ENCODE measurements at places on chromosomes 5 and 9.

DNA sequence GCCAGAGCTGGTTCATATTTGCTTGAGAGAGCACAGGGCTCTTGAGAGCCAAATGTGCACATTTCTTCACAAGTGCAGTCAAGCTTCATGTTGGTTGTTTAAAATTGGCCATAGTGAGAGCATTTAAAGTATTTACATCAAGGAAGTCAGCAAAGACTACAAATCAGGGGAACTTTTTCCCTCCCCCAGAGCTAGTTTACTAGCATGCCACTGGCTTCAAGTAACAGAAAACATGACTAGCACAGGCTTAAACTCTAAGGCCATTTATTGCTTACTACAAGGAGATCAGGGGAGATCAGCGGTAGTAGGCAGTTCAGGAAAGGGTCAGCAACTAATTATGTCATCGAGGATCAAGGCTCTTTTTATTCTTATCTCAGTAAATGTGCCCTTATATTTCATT is 11.0 kb upstream of the CCDC171 start:
- DNase-seq = no peak

GRCh38 chr5:5598547-5599113 is 176.2 kb downstream of the ICE1 start:
- no peak for DNase-seq

GRCh38 chr5:22988937-22989336 is 135.8 kb upstream of the CDH12 start:
- no peak for DNase-seq

- no peak for DNase-seq
Observed at GRCh38 chr9:129489838-129490582, 130.9 kb downstream of the C9orf50 start.

DNA sequence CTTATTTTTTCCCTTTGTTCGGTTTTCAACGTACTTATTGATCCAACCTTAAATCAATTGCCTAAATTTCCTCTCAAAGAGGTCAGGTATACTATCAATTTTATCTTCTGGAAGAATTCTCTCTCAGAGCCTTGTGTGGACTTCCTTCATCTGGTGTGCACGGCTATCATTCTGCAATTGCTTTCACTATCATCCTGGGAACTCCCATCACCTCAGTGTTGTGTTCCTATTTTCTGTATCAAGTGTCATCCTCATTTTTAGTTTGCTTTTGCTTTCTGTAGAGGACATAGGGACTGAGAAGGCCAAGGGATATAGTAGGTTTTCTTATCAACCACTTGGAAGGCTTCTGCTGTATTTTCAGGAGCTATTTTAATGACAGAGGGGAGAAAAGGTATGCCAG is 11.3 kb downstream of the STOM start:
- no peak for DNase-seq

DNA sequence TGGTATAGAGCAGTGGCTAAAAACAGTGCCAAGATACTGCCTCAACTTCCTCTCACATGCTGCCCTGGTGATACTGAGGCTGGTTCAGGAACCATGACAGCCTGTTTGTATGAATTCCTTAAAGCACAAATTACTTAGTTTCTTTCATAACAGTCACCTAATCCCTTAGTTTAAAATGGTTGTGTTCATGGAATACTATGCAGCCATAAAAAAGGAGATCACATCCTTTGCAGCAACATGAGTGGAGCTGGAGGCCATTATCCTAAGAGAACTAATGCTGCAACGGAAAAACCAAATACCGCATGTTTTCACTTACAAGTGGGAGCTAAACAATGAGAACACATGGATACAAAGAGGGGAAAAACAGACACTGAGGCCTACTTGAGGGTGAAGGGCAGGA is 21.8 kb downstream of the ZFP62 start:
- DNase-seq = no peak

DNA sequence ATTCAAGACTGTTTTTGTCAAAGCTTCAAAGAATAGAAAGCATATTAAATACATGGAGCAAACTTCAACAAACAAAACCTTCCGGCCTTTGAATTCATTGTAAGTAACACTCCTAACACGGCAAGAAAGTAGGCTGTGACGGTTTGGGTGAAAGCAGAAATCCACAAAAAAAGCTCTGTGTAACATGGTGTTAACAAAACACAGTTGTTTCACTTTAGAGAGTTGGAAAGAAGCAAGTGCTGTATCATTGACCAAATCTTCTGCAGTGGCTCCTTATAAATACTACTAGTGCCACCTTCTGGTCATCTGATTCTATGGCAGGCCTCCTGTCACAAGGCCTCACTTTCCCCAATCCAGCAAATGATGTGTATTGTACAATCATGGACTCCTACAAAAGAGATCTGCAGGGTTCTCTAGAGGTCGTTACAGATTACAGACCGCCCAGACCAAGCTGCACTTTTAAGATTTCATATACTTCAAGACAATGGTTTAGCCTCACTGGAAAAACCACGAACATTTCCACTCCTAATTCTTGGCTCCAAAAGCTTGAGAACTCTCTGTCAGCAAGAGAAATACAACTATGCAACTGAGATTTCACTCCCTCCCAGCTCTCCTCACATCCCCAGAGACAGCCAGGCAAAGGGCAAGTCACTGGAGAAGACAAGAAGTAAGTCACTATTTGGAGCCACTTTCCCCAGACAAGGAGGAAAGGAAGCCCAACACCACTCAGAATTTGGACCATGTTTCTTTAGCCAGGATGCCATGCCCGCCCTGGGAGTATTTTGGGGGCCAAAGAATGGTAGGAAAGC is 196.2 kb downstream of the DTWD2 start:
- peak; percentile 64 for DNase-seq

GRCh38 chr9:121394292-121394691 is 24.2 kb upstream of the STOM start:
- DNase-seq = no peak

DNA sequence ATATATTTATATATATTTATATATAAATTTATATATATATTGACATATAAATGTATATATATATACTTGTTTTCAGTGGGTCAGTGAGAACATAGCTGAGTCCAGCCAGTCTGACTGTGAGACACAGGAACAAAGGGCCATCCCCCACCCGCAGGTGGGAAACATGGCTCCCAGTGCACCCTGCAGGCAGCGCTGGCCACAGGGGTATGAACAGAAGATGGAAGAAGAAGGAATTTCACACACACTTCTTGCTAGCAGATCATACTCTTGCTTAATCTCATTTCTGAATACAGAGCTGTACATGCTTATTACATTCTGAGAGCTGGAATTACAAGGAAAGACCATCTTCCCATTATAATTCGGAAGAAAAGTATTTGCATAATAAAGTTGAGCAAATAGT is 595.4 kb downstream of the IRX1 start:
- DNase-seq = no peak

DNA sequence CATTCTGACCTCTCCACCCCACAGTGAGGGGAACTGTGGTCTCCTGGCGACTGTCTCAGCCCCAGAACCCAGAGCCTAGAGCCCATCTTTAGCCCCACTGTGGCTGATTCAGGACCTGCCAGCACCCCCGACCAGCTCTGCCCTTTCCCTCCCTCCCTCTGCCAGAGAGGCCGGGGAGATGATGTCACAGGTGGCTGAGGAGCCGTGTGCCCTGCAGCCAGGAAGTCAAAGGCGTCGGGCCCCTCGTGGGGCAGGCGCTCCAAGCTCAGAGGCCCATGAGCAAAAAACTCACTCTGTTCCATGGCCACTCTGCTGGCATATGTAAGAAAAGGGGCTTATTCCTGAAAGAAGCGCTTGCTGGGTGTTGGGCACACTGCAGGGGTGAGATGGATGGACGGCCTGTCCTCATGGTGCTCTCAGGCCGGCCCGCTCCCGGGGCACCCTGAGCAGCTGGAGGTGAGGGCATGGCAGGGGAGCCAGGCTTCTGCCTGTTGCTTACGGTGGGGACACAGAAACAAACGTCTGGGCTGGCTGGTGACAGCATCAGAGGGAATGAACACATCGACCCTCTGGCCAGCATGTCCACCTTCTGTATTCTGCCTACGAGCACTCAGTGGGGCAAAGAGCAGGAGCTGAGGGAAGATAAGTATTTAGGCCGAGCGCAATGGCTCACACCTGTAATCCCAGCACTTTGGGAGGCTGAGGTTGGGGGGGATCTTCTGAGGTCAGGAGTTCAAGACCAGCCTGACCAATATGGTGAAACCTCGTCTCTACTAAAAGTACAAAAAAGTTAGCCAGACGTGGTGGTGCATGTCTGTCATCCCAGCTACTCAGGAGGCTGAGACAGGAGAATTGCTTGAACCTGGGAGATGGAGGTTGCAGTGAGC is 41.1 kb downstream of the LAMC3 start:
- DNase-seq = no peak

DNA sequence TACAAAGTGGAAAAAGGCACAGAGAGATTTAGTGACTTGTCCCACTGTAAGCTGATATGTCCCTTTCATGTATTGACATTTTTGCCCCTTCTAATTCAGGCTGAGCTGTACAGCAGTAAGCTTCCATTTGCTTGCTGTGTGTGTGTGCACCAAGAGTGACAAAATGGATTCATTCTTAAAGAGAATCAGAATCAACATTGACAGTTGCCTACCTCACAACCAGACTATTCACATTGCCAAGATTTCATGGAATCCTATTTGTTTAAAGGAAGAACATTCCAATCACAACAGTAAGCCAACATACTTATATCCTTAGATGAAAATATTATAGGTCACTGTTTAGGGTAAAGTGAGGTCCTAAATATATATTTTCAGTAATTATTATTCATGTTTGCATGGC is 102.6 kb downstream of the TMEM232 start:
- DNase-seq = no peak

DNA sequence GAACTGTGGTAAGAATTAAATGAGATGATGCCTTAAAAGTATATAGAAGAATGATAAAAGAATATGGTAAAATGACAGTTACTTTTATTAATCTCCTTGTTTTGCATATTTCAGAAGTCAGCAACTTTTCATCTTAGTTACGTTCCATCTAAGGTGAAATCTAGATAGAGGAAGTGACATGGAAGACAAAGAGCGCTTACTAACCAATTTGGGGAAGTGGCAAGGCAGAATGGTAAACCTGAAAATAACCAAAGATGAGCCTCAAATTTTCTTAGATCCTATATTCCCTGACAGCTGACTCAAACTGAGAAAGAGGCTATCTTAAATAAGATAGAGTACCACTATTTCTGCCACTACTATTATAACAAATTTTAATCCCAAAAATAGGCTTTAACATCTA is 52.5 kb downstream of the FGF10 start:
- no peak for DNase-seq

DNA sequence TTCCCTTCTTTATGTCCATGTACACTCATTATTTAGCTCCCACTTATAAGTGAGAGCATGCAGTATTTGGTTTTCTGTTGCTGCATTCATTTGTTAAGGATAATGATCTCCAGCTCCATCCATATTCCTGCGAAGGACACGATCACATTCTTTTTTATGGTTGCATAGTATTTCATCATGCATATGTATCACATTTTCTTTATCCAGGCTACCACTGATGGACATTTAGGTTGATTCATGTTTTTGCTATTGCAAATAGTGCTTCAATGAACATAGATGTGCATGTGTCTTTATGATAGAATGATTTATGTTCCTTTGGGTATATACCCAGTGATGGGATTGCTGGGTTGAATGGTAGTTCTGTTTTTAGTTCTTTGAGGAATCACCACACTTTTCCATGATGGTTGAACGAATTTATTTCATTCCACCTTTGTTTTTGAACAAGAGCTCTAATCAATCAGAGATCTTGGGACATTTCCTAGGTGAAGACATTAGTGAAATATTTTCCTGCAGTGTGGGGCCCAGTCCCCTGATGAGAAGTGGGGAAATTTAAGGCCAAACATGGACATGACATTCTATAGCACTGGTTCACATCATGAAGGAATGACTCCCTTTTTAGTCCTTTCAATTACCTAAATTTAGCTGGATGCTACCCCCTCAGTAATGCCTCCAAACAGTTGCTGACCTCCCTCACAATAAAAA is 7.1 kb upstream of the TEX48 start:
- no peak for DNase-seq

DNA sequence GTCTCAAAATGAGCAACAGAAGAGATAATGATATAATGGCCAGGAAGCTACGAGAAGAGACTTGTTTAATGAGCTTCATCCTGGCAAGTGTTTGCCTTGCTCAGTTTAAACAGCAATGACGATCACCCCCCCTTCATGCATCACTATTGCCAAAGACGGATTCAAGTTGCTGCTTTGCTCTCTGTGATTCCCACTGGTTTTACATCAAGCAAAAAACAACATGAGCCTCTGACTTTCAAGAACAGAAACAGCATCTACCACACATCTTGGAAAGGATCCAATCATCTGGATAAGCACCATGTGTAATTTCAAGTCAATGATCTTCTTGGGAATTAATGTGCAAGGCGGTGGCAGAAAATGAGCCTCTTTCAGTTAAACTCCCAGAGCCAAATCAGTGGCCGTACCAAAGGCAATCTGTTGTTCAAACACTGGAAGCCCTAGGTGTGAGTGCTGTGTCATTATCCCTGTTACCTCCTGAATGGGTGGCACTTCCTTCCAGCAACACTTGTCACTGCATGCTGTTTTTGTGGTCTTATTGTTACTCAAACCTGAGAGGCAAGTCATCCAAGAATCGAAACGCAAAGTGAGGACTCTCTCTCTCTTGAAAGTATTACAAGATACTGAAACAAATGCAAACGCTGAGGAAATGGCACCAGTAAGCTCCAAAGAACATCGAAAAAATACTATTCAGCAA is 72.8 kb downstream of the MED27 start:
- DNase-seq = peak; percentile 99

GRCh38 chr5:146993876-146994530 is 115.4 kb upstream of the PPP2R2B start:
- DNase-seq = no peak

GRCh38 chr5:21680641-21681040 is 1172.5 kb downstream of the CDH12 start:
- DNase-seq = no peak
